ENCODE measurements at places on chromosomes 2 and 18.

DNA sequence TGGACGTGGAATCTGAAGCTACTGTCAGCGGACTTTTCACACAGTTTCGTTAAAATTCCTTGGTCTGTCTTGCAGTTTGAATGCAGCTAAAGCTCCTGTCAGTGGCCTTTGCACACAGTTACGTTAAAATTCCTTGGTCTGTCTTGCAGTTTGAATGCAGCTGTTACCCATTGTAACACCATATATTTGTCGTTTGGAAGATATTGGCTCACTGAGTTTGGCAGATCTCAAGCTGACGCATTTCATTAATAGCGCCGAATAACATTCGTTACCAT, 1.0 kb downstream of the LIMS1 start:
- no peak for DNase-seq

- DNase-seq, result no peak
These were observed 160.9 kb downstream of the DYSF start for GRCh38 chr2:71613953-71614925.

GRCh38 chr2:234969306-234970098, 17.7 kb downstream of the SH3BP4 start:
- no peak for DNase-seq

DNA sequence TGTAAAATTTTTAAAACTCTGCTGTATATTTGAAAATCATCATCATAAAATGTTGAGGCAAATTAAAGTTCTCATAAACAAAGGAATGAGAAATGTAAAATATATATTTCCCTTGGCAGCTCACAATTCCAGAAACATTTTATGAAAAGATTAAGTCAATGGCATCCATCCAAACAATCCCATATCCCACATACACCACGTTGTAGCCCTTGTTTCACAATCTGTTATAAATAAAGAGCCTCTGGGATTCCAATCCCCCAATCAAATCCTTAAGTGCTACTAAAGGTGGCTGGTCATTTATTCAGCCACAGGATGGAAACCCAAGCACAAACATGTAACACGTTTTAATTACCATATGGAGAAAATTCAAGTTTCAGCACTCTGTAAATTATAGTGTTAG, 51.7 kb downstream of the GFPT1 start:
- no peak for DNase-seq

GRCh38 chr2:1685078-1685956, 59.0 kb downstream of the PXDN start:
- DNase-seq, result no peak

DNA sequence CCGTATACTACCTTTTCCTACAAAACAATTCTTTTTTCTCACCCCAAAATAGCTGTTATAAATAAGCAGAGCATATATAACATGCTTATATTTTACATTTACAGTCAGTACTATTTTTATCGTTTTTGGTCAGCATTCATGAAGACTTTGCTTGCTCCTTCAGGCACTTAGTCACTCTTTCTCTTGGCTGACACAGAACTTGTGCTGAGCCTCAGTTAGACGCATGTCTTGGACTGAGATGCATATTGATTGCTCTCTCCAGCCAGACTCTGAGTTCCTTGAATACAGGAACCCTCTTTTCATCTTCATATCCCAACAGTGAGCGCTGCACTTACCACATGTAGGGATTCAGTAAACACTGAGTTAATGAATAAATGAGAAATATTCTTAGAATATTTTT, 158.3 kb downstream of the RTN4 start:
- DNase-seq, result no peak

DNA sequence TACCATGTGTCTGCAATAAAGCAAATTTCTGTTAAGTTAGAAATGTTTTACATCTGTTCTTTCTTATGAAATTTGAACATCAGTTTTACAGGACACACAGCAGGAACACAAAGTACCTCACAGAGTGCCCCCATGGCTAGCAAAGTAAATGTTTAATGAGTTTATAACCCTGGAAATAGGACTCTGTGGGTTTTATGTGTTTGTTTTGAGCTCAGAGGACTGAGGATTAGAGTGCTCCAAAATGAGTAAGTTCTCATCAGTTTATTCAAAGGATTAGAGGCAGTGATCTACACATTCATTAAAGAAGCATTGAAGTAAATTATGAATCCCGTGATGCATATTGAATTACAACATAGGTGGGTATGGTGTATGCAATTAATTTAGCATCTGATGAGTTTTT, 281.8 kb downstream of the GULP1 start:
- DNase-seq, result no peak

DNA sequence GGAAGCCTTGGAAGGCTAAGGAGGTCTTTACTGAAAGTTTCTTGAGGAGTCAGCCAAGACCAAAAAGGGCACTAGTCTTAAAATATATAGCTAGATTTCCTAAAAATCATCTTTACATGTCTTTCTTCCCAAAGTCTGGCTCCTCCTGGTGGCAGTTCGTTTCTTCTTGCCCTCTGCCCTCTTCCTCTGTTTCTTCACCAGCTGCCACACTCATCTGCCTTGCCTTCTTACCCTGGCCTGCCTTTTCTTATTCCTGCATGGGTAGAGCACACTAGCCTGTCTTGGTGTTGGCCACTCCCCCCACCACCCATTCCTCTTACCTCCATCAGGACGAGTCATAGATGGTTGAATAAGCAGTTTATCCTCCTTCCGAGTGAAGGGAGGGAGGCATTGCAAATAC, 129.8 kb downstream of the RAPGEF4 start:
- no peak for DNase-seq

GRCh38 chr2:188971432-188971861, 2.7 kb upstream of the COL3A1 start:
- no peak for DNase-seq

DNA sequence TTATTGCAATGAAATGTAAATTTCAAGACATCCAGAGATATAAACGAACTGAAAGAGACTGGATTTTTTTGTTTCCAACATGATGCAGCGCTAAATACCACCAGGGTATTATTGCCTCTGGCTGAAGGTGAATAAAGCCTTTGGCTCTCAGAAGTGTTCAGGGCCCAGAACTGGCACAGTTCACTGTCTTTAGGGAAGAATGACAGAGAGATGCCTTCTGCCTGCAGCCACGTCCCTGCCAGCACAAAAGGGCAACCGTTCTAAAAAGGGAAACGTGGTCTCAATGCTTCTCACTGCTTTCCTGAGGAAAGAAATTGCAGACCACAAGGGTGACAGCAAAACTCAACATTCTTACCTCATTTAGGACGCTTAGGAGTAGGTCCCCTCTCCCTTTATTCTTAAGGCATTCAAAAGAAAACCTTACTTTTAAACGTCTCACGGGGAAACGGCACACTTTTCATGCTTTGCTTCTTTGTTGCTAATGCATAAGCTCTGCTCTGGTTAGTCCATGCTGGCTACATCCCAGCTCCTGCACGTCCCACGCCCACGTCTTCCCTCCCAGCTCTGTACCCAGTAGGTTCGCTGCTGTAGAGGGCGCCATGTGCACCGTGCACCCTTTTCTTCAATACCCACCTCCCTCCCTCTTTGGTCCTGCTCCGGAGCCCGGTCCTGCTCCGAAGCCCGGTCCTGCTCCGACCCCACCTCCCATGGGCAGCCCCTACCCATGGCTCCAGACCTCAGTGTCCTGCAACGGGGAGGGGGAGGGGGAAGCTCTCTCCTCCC, 171.0 kb downstream of the HRH4 start:
- no peak for DNase-seq

GRCh38 chr18:27901424-27902226, 275.3 kb downstream of the CDH2 start:
- DNase-seq, result no peak

GRCh38 chr2:13481201-13481600, 764.5 kb downstream of the TRIB2 start:
- DNase-seq, result no peak

DNA sequence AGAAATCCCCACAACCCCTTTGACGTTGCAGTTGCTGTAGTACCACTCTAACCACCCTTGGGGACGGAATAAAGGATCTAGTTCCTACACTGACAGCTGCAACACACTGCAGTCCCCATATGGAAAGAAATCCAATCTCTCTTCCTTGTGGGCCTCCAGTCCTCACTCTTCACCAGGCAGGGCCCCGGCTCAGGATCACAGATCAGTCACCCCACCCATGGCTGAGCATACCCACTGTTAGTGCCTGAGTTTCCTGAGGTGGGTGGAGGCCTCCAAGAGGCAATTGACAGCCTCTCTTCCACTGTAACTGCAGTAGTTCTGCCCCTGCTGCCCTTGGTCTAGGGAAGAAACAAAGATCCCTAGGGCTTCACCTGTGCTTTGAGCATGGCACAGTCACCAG, 670.0 kb upstream of the CDH2 start:
- DNase-seq, result no peak

DNA sequence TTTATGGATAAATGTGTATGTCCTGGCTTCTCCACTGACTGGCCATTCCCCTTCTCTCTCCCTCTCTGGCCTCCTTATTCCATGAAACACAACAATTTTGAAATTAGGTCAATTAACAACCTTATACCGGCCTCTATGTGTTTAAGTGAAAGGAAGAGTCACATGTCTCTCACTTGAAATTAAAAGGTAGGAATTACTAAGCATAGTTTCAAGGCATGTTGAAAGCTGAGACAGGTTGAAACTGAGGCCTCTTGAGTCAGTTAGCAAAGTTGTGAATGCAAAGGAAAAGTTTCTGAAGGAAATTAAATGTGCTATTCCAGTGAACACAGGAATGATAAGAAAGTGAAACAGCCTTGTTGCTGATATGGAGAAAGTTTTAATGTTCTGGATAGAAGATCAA, 69.7 kb downstream of the ADAM23 start:
- DNase-seq, result no peak

DNA sequence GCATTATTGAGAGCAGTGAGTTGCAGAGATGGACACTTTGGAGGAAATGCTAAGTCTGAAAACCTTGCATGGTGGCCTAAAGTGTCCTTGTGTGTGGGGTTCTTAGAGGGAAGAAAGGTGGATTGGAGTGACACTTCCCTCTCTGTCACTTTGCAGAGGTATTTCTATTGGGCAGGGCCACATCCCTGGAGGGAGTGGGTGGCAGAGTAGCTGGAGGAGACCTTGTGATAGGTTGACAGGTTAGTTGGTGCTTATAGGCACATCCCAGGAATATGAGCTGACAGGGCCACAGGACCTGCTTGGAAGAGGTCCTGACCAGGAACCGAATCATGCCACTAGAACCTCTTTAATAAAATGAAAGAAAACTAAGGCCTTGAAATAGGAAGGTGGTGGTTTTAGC, 972 bp upstream of the IGFBP5 start:
- DNase-seq, result no peak

- DNase-seq, result no peak
These were observed 25.9 kb upstream of the SGPP2 start for GRCh38 chr2:222398446-222398885.

- no peak for DNase-seq
These were observed 1.7 kb upstream of the SLC3A1 start for GRCh38 chr2:44273596-44273995.

DNA sequence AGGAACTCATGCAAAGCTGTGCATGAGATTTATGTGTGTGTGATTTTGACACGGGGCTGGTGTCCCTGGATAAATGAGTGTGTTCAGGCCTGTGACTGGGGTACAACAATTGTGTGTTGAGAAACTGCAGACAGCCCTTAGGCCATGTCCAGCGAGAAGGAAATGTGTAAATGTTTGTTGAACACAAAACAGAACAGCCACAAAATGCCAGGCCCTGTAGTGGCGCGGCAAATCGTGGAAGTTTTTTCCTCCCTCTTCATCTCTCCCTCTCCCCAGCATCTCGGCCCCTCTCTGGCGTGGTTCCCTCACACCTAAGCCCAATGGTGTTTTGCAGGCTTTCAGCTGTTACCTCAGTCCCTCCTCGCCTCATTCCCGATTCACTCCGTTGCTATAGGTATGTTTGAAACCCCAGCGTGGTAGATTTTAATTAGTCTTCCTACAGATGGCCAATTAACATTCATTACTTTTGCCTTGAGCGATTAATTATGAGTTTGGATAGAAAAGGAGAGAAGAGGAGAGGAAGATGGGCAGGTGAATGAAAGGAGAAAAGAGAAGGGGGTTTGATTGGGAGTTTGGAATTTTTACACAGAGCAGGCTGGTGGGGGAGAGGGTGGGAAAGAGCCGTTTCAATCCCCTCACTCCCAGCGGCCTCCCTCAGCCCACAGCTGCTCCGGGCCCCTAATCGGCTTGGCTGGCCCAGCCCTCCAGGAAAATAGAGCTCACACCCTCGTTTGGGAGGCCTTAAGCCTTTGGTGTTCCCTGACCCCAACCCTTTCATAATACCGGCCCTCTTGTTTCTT, 10.8 kb downstream of the SPR start:
- DNase-seq, result no peak

- no peak for DNase-seq
These were observed 204.2 kb upstream of the SMAD2 start for GRCh38 chr18:48134609-48135008.

- no peak for DNase-seq
These were observed 264.6 kb upstream of the TRIB2 start for GRCh38 chr2:12452185-12452584.

- DNase-seq, result peak; percentile 41
These were observed 41.9 kb downstream of the TNFRSF11A start for GRCh38 chr18:62366992-62367391.

- DNase-seq, result no peak
These were observed 161.5 kb downstream of the NAPG start for GRCh38 chr18:10687161-10687925.

DNA sequence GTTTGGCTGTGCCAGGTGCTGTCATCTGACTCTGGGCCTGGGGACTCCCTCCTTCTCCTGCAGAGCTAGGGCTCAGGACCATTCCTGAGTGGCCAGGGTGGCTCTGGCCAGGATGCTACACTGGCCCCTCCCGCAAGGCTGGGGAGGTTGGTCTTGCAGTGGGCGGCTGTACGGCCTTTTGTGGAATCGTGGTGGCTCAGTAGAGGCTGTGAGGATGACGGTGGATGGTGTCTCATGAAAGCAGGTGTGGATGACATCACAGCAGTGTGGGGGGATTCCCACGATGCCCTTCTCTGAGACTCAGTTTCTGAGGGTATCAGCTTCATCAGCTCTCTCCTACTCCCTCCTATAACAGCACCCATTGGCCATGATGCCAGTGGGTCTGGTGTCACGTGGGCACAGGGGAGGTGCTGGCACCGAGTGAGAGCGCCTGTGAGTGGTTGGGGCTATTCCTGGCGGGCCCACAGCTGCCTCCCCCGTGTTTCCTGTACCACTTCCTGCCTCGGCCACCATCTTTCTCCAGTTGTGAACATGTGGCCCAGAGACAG, 144.2 kb upstream of the HDAC4 start:
- no peak for DNase-seq

Measured in iPS DF 6.9 (cell line).